Upper lobe of left lung (tissue), 6 donors: ENCODE measurements at places on chromosomes 11 and 22. TPM values are rescaled to one million over a fixed set of nuclear protein-coding genes. Genes with fewer than 3 reads are reported as not detected.
A peak's percentile ranks its signal among the peaks of the same experiment; 100 is the strongest.

Gene CASP5
- total RNA-seq = not detected

DNA sequence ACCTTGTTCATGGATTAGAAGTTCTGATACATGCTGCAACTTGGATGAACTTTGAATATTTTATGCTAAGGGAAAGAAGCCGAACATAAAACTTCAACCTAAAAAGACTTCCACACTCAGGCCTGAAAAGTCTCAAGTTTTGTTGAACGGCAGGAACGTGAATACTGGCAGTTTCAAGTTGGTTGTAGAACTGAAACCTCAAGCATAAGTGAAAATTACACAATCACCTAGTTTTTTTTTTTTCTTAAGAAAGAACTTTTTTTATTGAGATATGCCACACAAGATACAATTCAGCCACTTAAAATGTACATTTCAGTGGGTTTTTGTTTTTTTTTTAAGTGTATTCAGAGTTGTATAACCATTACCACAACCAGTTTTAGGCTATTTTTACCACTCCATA lies 50.8 kb upstream of the ADORA2A start:
- DNase-seq = no peak

DNA sequence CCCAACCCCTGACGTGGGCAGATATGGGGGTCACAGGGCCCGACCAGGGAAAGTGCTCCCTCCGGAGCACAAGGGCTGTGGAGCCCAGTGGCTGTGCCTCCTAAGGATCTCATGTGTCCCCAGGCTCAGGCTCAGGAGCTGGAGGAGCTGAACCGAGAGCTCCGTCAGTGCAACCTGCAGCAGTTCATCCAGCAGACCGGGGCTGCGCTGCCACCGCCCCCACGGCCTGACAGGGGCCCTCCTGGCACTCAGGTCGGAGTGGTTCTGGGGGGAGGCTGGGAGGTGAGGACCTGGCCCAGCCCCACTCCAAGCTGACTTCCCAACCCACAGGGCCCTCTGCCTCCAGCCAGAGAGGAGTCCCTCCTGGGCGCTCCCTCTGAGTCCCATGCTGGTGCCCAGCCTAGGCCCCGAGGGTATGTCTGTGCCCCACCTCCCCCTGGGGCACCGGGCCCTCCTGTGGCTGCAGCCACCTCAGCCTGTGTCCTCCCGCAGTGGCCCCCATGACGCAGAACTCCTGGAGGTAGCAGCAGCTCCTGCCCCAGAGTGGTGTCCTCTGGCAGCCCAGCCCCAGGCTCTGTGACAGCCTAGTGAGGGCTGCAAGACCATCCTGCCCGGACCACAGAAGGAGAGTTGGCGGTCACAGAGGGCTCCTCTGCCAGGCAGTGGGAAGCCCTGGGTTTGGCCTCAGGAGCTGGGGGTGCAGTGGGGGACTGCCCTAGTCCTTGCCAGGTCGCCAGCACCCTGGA lies 2.5 kb downstream of the RASSF7 start:
- DNase-seq = peak; percentile 68

GRCh38 chr11:78339483-78339882 lies 78.1 kb downstream of the GAB2 start:
- no peak for DNase-seq

- no peak for DNase-seq
Observed at GRCh38 chr22:28115426-28115825, 196.4 kb upstream of the PITPNB start.

DNA sequence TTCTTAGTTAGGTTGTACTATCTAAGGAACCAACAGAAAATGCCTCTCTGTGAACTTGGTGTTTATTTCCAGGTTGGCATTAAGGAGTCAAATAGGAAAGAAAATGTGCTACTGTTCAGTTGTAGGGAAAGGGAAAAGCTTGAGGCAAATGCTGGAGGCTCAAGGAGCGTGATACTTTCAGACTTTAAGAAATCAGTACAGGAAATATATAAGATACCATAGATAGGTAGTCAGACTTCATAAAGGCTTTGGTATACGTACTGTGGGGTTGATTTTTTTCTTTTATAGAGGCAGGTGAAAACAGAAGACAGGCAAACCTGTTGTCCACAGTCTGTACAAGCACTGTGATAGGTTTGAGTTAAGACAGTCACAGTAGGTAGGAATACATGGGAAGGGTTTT lies 30.8 kb downstream of the EP300 start:
- DNase-seq = no peak

DNA sequence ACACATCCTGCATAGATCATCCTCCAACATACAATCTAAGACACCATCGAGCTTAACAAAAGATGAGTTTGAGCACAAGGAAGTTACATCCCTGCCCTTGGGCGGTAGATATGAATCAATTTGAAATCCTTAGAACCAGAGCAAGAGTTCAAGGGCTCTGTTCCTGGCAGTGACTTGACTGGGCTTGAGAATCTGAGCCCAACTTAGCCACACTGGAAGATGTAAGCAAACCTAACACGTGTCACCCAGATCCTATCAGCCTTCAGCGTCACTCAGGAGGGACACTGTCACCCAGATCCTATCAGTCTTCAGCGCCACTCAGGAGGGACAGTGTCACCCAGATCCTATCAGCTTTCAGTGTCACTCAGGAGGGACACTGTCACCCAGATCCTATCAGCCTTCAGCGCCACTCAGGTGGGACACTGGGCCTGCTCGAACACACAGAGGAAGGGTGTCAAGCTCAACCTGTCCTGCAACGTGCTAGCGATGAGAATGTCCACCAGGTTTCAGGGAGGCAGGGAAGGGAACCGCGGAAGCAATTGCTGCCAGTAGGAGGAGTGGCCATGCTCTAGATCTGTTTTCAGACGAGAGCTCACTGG lies 32.8 kb upstream of the CTSD start:
- DNase-seq = no peak

DNA sequence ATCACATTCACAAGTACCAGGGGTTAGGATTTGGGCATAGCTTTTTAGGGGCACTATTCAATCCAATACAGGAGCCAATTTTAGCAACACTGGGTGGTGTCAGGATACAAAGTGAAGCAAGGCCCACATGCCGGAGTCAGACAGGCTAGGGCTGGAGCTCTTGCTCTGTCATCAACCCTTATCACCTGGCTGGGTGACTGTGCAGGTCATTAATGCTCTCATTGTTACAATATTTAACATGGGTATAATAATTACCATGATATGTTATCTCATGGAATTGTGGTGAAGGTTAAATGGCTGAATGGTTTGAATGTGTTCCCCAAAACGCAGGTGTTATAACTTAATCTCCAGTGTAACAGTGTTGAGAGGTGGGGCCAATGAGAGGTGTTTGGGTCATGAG lies 143.3 kb upstream of the THY1 start:
- DNase-seq = no peak

Gene GAB4
- total RNA-seq = not detected

- DNase-seq = peak; percentile 72
Observed at GRCh38 chr11:75563978-75564552, 2.0 kb downstream of the SERPINH1 start.

DNA sequence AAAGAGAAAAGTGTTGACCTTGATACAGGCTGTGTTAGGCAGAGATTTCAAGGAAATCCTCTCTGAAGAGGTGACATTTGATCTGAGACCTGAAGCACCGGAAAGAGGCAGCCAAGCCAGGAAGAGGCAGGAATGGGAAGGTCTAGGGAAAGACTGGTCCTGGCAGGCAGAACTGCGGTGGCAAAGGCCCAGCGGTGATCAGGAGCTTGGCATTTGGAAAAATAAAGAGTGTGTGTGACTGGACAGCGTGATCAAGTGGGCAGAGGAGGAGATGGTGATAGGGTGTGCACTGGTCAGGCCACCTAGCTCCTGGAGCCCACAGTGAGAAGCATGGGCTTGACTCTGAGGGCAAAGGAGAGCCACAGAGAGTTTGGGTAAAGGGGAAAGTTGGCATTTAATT lies 27.2 kb upstream of the GAB4 start:
- no peak for DNase-seq

DNA sequence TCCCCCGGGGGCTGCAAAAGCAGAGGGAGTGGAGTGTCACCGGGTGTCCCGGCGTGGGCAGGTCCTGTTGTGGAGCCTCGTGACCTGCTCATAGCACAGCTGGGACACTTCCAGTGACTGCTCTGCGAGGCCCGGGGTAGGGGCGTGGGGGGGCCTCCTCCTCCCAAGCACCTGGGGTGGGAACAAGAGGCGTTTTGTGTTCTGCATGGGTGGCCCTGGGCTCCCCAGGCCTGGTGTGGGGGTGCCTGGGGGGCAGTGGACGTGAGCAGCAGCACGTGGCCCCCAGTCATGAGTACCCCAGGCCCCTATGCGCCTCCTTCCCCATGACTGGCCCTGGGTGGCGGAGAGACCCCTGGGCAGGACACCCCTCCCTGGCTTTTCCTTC lies 104.7 kb downstream of the KCNQ1 start:
- no peak for DNase-seq

- DNase-seq = no peak
Observed at GRCh38 chr11:73963861-73964260, 13.0 kb downstream of the DNAJB13 start.

Gene POLD3
- 7.4 TPM for total RNA-seq

- DNase-seq = no peak
Observed at GRCh38 chr11:67371189-67371910, 2.0 kb downstream of the CLCF1 start.

DNA sequence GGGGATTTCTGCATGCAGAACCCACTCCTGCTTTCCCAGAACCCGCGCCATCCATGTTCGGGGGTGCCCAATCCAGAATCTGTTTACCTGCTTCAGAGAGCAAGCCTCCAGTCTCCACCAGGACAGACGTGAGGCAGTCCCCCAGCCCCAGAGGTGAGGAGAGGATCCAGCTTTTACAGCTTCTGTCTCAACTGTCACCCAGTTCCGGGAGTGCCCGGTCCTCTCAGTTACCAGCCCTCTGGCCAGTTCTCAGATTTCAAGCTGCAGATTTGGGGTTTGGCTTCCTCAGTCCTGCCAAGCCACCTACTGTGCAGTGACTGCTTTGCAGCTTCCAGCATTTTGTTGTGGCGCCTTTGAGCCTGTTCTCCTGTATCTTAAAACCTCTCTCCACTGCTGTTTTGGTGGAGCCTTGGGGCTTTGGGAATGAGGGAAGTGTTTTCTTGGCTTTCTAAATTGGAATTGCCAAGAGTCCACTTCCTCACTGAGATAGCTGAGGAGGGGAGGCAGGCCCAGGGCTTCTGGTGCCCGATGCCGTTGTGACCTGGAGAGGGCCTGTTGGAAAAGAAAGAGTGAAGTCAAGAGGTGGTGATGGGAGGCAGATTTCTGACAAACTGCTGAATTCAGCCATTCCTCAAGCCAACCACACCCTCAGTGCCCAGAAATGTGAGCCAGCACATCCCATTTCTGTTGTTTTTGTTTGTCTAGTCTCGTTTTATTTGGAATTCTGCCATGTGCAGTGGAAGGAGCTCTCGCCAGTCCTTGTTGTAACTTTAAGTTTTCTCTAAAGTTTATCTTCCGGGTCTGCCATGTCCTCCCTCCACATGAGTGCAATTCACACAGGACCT lies 513.4 kb downstream of the TBC1D22A start:
- DNase-seq = no peak

Gene TEX12
- 0.89 TPM for total RNA-seq

GRCh38 chr11:119468511-119468910 lies 45.5 kb upstream of the THY1 start:
- no peak for DNase-seq

GRCh38 chr11:13152736-13153541 lies 124.7 kb upstream of the BMAL1 start:
- DNase-seq = no peak

DNA sequence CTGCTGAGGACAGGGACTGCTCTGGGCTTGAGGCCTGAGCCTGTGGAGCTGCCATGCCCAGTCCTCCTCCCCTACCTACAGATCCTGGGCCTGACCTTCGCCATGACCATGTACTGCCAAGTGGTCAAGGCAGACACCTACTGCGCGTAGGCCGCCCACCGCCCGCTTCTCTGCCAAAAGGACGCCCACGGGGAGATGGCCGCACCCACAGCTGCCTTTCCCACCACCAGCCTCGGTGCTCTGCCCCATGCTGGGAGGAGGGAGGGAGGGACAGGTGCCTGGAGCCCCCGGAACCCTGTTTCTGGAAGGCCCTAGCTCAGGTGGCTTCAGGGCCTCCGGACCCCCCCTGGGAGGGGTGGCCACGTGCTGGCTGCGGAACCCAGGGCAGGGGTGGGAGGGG lies 23.8 kb downstream of the TSPAN4 start:
- DNase-seq = peak; percentile 67

Gene GGTLC3
- 3.0 TPM for total RNA-seq

Gene OR8D1
- not detected for total RNA-seq

- DNase-seq = no peak
Observed at GRCh38 chr11:16738947-16739815, 734 bp downstream of the C11orf58 start.

Gene LMO2
- total RNA-seq = 36.0 TPM

GRCh38 chr11:492427-493226 lies 14.4 kb downstream of the RNH1 start:
- no peak for DNase-seq

GRCh38 chr22:49466878-49467595 lies 360.6 kb downstream of the BRD1 start:
- DNase-seq = no peak

GRCh38 chr11:17400048-17400775 lies 11.8 kb upstream of the KCNJ11 start:
- DNase-seq = no peak

Gene ZBTB16
- 183 TPM for total RNA-seq

GRCh38 chr11:85247797-85248196 lies 379.3 kb downstream of the DLG2 start:
- no peak for DNase-seq

Gene CRYAB
- 23.0 TPM for total RNA-seq

DNA sequence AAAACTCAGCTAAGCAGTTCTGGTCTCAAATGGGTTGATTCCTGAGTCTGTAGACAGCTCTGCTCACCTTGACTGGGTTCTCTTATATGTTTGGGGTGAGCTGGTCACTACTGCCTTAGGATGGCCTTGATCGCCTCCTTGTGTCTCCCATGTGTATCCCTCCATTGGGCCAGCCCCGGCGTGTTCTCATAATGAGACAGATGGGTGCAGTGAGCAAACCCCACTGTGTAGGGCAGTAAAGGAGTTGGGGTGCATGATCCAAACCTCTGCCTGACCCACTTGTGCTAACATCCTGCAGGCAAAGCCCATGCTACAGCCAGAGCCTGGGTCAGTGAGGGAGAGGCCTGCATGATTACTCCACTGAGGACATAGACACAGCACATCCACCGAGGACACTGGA lies 657.6 kb downstream of the BRD1 start:
- DNase-seq = no peak

- DNase-seq = peak; percentile 99
Observed at GRCh38 chr11:67420646-67421429, 5.4 kb downstream of the CARNS1 start.

Gene KCNJ1
- not detected for total RNA-seq

DNA sequence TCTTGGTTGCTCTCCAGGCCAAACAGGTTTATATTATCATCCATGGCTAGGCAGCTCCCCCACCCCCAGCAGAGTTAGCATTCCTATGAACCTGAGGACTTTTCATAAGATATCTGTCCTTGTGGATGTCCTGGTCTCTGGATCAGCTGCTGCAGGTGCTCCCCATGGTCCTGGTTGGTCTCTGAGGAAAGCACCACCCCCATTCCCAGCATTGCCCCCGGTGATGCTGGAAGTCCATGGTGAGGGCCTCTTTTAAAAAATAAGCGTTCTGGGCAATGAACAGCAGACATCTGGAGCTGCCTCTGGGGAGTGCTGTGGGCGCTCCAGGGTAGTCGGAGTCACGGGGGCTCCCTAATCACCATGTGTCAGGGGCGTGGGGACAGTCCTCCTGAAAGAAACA lies 26.6 kb downstream of the DKK3 start:
- DNase-seq = no peak

Gene BATF2
- total RNA-seq = 6.1 TPM

Gene GCAT
- total RNA-seq = 9.1 TPM

GRCh38 chr11:32630844-32631243 lies 47.2 kb downstream of the EIF3M start:
- DNase-seq = no peak
